ENCODE measurements at places on chromosomes 3 and 15. TPM values are rescaled to one million over a fixed set of nuclear protein-coding genes. Genes with fewer than 3 reads are reported as not detected.

GHSR gene
- not detected for total RNA-seq

KY gene
- not detected for total RNA-seq

GRCh38 chr3:64728428-64728827 is 40.6 kb upstream of the ADAMTS9 start:
- H3K27me3 ChIP-seq, result no peaks in the 10 kb centered on the region
- no peak overlapping the region for H3K4me3 ChIP-seq
- no peak overlapping the region for H3K27ac ChIP-seq
- DNase-seq, result no peak
- H3K36me3 ChIP-seq, result no peaks in the 10 kb centered on the region

- no peaks in the 10 kb centered on the region for H3K27me3 ChIP-seq
- peak; percentile 50 for DNase-seq
Observed at GRCh38 chr15:40769274-40770146, at the start of gene C15orf62. Gene C15orf62, plus strand, starts transcription at chr15:40769980. Its CDS starts 516 bp downstream, at chr15:40770496.

TGFBR2 gene
- total RNA-seq, result 77.8 TPM

TRIM42 gene
- not detected for total RNA-seq

GRCh38 chr3:16058521-16058920 is 116.0 kb upstream of the GALNT15 start:
- no peaks in the 10 kb centered on the region for H3K27me3 ChIP-seq
- H3K4me1 ChIP-seq, result no peaks in the 10 kb centered on the region
- H3K36me3 ChIP-seq, result no peaks in the 10 kb centered on the region
- no peak overlapping the region for H3K4me3 ChIP-seq
- DNase-seq, result no peak
- H3K27ac ChIP-seq, result no peak overlapping the region
